Activated T-cell treated with anti-CD3 and anti-CD28 coated beads, Interleukin-2, amount 50 U/mL, for 72 hours (primary cell): ENCODE measurements at places on chromosomes 11 and 22. TPM values are rescaled to one million over a fixed set of nuclear protein-coding genes. Genes with fewer than 3 reads are reported as not detected.

Gene LRRC32
- total RNA-seq, result 16.4 TPM

GRCh38 chr11:36312611-36313472 is 16.8 kb downstream of the PRR5L start:
- no peak for DNase-seq
- no peak overlapping the region for H3K27ac ChIP-seq
- H3K4me1 ChIP-seq, result peaks cover 22% of the 10 kb centered on the region
- H3K27me3 ChIP-seq, result peaks cover 63% of the 10 kb centered on the region
- H3K4me3 ChIP-seq, result peak overlapping the region; percentile 39

Gene FAM76B
- total RNA-seq, result 60.6 TPM

- peaks cover 10% of the 10 kb centered on the region for H3K27me3 ChIP-seq
- no peak for DNase-seq
Measured at GRCh38 chr22:22773979-22774604, 113.5 kb upstream of the IGLL5 start.

DNA sequence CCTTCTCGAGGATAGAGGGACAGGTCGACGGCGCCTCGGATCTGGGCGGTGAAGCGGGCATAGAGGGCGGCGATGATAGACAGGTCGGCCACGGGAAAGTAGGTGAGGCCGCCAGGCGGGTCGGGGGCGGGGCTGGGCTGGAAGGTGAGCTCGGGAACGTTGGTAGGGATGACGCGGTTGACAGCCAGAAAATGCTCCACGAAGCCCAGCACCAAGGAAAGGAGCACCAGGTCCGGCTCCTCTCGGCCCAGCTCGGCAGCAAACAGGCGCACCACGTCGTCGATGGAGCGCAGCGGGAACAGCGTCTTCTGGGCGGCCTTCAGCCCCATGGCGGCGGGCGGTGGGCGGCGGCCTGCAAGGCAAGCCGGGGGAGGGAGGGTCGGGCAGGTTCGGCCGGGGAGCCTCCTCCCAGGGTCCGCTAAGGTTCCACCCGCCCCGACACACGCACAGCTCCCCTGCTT is 540 bp downstream of the MEN1 start:
- DNase-seq, result peak; percentile 39
- H3K27ac ChIP-seq, result peak overlapping the region; percentile 86
- H3K27me3 ChIP-seq, result no peaks in the 10 kb centered on the region
- H3K4me3 ChIP-seq, result peak overlapping the region; percentile 98

- DNase-seq, result no peak
- peak within 1 kb of the TSS; percentile 94 for H3K27ac ChIP-seq
- H3K4me3 ChIP-seq, result peak within 1 kb of the TSS; percentile 60
Measured at GRCh38 chr11:58622344-58622743, at the start of gene CNTF. TSS of gene CNTF (plus strand) at chr11:58622665. CDS start at chr11:58622753, 88 bp downstream.

GRCh38 chr11:3815845-3816244 is 7.5 kb downstream of the PGAP2 start:
- no peaks in the 10 kb centered on the region for H3K36me3 ChIP-seq
- no peaks in the 10 kb centered on the region for H3K27me3 ChIP-seq
- no peak for DNase-seq

DNA sequence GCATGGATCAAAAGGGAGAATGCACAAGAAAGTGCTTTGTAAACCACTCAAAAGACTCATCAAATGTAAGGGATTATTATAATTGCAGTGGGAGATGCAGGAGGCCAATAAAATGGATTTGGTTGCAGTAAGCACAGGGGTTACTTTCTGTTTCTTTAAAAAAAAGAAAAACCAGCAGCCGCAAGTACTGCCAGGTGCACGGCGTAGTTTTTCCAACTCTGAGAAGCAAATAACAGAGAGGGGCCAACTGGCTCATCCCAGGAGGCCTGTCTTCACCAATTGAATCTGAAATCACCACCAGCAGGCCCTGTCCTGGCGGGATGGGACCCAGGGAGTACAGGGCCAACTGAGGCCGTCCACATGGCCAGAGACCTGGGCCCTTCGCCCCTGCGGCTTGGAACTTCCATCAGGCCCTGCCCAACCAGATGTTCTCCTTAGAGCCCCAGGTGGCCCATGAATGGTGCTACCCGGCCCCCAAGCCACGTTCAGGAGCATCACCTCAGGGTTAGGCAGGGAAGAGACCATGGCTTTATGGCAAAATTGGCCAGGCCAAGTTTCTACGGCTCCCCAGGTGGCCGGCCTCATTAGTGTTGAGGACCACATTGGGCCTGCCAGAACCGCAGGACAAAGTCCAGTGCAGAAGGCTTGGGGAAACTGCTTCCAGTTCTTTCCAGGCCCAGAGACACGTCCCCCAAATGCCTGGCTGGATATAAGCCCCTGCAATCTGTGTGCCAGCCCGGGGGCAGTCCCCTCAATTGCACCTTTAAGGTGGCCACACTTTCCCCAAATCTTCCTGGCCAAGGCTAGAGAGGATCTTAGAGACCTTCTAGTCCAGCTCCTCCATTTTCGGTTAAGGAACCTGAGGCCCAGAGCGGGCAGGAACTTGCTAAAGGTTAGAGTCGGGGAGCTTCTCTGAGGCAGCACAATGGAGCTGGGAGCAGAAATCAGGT is 61.7 kb downstream of the CHRDL2 start:
- H3K27ac ChIP-seq, result no peak overlapping the region
- H3K4me3 ChIP-seq, result no peak overlapping the region
- DNase-seq, result no peak
- H3K4me1 ChIP-seq, result no peaks in the 10 kb centered on the region
- no peaks in the 10 kb centered on the region for H3K36me3 ChIP-seq

Gene ALX4
- total RNA-seq, result not detected

Gene OR52I1
- total RNA-seq, result not detected

Gene C11orf24
- total RNA-seq, result 24.7 TPM

Gene HEPACAM
- not detected for total RNA-seq

DNA sequence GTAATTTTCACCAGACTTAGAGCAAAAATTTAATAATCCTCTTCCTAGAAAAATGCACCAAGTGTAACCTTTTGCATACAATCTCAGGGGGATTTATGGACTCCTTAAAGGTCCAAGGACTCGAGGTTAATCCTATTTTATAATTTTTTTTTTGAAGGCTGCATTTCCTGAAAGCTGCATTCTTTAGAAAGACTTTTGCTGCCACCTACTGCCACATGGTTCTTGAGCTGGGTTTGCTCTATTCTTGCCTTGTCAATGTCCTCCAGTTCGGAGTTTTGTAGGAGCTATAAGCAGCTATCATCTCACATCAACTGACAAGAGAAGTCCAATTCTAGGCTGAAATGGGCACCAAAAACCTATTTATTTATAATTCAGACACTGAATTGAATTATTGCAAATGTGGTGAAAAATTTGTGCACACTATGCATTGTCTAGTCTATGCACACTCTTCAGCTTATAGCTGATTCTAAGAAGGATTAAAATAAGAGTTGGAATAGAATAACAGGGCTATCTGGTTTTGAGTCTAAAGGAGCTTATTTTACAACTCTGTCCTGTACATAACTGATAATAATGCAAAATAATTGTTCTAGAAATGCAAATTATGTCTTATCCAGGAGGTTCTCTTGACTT is 31.3 kb downstream of the TRAF6 start:
- H3K27ac ChIP-seq, result no peak overlapping the region
- H3K4me3 ChIP-seq, result no peak overlapping the region
- H3K36me3 ChIP-seq, result peaks cover 2% of the 10 kb centered on the region
- H3K4me1 ChIP-seq, result peaks cover 7% of the 10 kb centered on the region

DNA sequence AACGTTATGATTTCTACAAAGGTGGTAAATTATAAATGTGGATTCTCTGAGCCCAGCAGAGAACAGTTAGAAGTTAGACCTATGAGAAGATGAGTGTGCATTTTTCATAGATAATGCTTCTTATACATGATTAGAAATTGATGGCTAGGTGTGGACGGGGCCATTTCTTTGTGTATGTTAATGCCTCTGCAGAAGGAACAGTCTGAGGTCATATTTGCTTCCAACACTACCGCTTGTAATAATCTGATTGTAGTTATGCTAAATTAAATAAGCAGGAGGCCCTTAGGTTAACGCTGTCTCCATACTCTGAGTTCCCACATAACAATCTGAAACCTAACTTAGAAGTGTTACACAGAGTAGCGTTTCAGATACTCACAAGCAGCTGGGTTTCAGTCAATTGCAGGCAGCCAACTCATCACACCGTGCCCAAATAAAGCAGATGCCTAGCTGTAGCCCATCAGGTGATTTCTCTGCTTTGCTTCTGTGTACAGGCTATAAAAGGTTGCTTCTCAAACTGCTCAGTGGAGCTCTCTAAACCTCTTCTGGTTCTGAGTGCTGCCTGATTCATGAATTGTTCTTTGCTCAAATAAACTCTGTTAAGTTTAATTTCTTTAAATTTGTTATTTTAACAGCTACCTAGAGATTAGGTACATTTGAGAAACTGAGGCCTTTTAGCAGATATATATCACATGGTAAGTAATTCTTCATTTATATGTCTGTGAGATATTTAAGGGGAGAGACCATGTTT is 638.8 kb upstream of the CCDC90B start:
- no peak overlapping the region for H3K4me3 ChIP-seq
- H3K4me1 ChIP-seq, result no peaks in the 10 kb centered on the region
- DNase-seq, result no peak

GRCh38 chr11:62324731-62325556 is 12.3 kb upstream of the ASRGL1 start:
- H3K4me1 ChIP-seq, result peaks cover 7% of the 10 kb centered on the region
- H3K27me3 ChIP-seq, result peaks cover 9% of the 10 kb centered on the region
- peak; percentile 78 for DNase-seq
- no peaks in the 10 kb centered on the region for H3K36me3 ChIP-seq
- H3K4me3 ChIP-seq, result no peak overlapping the region
